Right atrium auricular region (tissue), 2 donors: ENCODE measurements at places on chromosomes 5 and 9. TPM values are rescaled to one million over a fixed set of nuclear protein-coding genes. Genes with fewer than 3 reads are reported as not detected.

DNA sequence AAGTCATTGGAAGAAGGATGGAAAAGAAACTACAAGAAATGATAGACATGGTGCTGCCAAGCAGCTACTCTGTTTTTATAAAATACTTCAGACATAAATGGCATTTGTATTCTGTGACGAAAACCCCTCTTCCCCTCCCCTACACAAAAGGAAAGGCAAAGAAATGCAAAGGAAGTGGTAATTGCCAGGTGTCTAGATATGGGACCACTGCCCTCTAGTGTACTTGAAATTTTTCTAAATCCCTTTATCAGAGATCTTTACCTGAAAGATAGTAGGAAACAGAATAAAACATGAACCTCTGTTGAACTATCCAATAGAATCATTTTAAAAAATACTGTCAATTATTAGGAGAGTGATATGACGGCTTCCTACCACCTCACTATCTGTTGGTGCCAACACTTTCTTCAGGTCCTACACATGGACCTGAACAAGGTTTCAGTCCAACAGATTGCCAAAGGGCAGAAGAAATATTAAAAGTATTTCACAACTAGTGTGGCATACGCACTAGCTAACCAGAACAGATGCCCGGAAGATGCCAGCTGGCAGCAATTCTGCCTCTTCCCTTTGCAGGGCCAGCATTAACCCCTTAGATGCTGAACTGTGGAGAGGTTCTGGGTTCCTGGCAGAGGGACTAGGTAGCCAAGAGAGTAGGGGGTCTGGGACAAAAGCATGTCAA, 104.1 kb downstream of the TSSK1B start:
- no peak for DNase-seq

DNA sequence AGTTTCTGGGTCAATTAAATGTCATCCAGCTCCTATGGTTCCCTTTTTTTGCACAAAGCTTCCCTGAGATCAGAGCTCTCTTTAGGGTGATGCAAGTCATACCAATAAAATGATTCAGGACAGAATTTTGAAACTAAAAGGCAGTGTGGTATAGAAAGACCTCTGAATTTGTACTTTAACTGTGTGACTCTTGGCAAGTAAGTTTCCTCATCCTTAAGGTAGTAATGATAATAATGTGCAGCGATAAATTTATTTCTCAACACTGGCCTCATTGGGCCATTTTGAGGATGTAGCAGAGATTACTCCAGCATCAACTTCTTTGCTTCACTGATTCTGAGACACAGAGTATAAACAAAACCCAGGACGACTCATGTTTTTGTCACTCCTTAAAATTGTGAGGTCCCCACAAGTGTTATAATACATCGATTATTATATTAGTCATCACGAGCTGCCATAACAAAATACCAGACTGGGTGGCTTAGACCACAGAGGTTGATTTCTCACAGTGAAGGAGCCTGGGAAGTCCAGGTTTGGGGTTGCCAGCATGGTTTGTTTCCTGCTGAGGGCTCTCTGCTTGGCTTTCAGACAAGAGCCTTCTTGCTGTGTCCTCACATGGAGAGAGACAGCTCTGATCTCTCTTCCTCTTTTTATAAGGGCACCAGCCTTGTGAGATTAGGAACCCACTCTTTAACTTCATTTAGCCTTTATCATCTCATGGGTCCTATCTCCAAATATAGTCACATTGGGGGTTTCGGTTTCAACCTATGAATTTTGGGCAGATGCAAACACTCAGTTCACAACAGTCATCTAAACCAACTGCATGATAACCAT, 293.0 kb downstream of the ZNF608 start:
- no peak for DNase-seq

GRCh38 chr5:136137497-136138220, 5.0 kb downstream of the SMAD5 start:
- DNase-seq = no peak

- DNase-seq = no peak
Observed at GRCh38 chr5:14414656-14415023, 167.0 kb upstream of the OTULINL start.

GRCh38 chr5:133456933-133457402, 155.4 kb downstream of the FSTL4 start:
- DNase-seq = no peak

DNA sequence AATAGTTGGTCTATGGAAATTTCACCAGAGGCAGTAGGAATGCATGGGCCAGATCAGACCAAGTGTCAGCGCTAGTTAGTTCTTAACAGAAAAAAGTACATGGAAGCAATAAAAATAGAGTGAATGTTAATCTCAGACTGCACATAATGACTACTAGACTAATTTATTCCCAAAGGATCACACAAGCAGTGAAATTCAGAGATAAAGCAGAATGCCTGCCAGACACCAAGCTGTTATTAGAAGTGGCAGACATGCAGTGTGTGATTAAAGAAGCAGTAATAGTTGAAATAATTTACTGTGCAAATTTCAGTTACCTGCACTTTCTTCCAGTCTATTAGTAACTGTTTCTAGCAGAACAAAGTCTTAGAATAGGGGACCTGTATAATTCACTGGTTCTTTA, 1024.2 kb downstream of the CDH9 start:
- DNase-seq = no peak

DNA sequence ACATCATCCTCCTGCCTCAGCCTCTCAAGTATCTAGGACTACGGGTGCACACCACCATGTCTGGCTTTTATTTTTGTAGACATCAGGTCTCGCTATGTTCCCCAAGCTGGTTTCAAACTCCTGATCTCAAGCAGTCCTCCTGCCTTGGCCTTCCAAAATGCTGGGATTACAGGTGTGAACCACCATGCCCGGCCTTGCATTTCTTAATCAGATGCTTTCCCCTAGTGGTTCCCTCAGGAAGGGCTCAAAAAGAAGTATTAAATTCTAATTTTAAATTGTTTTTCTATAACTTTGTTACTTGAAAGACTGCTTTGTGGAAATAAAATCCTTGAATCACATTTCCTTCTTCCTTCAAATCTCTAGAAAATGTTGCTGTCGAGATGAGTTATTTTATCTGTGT, 79.5 kb upstream of the ROR2 start:
- DNase-seq = no peak

- DNase-seq = no peak
Observed at GRCh38 chr5:108303611-108304010, 78.3 kb downstream of the FBXL17 start.

GRCh38 chr9:124520206-124520596, 13.0 kb upstream of the NR5A1 start:
- no peak for DNase-seq

GRCh38 chr5:158758675-158759074, 341.0 kb downstream of the EBF1 start:
- no peak for DNase-seq

GRCh38 chr9:135500525-135501260, at the start of gene MRPS2:
MRPS2 (plus strand) TSS chr9:135500682; CDS start chr9:135500711, 29 bp downstream.
- DNase-seq = peak; percentile 74

GRCh38 chr5:65805089-65805488, 83.1 kb downstream of the NLN start:
- no peak for DNase-seq

- DNase-seq = no peak
Observed at GRCh38 chr5:175551266-175551665, 72.9 kb downstream of the SFXN1 start.

GRCh38 chr9:72205513-72205912, 56.3 kb downstream of the GDA start:
- no peak for DNase-seq

DNA sequence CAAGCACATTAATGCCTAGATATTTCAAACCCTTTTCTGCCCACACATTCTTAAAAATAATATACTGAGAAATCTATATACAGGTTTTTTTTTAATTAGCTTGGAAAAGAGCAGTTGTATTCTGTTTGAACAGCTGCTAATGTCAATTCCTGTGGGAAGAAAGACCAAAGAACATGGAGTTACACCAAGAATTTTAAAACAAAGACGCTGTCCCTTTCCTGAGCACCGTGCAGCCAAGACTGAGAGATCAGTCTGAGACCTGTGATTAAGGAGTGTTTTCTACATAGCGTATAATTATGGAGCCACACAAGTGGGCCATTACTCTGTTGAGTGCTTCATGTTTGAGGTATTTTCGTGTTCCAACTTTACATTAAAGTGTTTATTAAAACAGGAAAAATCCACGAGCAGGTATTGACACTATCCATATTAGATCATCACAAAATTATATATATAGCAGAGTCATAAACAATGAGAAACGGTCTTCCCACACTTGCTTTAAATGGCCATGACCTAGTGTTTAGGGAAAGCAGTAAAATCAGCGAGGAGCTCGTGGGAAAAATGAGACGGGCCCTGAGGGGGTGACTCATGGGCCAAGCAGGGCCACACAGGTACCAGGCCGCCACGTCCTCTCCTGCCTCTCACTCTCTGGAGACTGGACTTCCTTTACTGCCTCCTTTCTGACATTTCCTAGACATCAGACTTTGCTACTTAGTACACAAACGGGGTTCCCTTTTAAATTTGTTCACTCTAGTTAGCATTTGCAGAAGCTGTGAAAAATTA, 153.1 kb upstream of the OTULINL start:
- no peak for DNase-seq

DNA sequence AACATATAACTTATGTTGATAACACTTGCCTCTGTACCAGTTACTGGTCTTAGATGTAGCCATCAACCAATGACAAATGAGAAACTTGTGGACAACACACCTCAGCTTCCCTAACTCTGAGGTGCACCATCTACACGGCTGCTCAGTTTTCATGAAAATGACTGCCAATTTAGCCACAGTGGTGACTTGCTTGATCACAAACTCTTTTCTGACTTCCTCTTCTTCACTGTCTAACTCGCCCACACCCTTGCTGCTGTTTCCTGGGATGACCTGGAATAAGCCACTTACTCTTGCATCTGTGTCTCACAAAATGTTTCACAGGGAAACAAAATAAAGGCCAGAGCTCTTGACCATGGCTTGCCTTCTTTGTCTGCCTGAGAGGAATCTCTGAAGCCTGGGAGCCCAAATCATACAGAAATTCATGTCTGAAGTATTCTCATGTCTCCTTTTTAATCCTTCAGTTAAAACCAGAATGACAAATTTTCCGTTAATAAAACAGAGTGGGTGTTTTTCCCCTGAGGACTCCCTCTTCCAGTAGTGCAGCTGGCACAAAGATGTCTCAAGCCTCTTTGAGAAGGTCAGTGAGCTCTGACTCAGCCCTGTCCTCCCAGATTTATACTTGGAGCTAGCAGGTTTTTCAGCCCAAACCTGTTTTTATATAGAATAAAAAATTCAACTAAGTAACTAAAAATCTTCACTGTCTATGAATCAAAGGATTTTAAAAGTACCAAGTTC, 126.5 kb upstream of the PAM start:
- DNase-seq = no peak

- no peak for DNase-seq
Observed at GRCh38 chr9:73807952-73808351, 656.3 kb downstream of the ANXA1 start.

DNA sequence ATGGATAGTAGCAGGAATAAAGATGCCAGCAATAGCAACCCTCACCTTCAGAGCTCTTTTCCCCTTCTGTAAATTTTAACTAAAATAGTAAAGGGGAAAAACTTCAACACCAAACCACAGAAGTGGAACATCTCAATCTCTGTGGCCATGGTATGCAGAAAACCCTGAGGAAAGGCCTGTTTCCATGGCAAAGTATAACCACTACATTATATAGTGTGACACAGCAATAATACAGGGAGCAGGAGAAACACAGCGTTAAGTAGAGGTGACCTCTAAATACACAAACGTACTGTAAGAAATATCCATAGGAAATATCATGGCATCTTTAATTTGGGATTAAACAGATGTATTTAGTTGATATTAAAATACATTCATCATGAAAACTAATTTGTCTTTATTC, 106.4 kb downstream of the SLC24A2 start:
- DNase-seq = no peak

- no peak for DNase-seq
Observed at GRCh38 chr5:122699201-122699600, 75.7 kb upstream of the SNX2 start.

DNA sequence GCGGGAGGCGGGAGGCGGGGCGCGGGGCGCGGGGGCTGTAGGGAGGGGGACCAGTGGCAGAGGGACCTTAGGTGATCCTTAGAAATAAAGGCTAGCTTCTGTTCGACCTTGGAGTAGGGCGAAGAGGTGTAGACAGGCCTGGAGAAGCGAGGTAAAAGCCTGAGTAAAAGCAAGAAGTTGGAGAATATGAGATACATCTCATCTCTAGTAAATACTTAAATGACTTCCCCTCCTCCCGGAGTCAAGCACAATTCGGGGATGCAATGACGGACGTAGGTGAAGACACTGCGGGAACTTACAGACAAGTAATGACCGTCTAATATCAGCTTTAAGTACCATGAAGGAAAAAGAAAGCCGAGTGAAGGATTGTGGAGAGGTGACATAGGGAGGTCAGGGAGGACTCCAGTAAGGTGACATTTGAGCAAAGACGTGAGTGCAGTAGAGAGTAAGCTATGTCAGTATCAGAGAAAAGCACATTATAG, 466 bp downstream of the SMC2 start:
- DNase-seq = no peak

DNA sequence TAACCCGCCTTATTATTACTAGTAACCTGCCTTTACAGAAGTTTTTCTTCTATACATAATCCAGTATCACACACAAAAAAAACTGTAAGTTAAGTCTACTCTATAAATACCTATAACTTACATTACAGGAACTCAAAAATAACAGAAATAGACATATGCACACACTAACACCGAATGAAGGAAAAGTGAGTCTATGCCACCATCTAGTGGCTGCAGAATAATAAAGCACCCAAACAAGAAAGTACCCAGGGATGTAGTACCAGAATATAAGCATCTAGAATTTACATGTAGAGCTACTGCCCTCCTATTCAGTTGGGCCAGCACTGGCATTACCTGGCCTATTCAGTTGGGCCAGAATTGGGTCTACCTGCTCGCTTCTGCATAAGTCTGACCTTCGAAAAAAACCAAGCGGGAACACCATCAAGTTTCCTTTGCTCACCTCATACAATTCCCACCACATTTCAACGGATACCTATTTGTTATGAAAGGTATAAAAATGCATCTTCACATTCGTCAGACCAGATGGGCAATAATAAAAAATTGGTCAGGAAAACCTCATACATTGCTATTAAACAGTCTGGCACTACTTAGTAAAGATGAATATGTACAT, 4.0 kb upstream of the NIPSNAP3A start:
- no peak for DNase-seq

Gene CTXN3
- not detected for total RNA-seq

Gene PIP5KL1
- 0.20 TPM for total RNA-seq

Gene WNT8A
- not detected for total RNA-seq

Gene OTP
- total RNA-seq = not detected

Gene NEUROG1
- total RNA-seq = not detected

Gene IL13
- not detected for total RNA-seq

Gene DNAJA1
- 74.9 TPM for total RNA-seq

Gene MYORG
- 7.4 TPM for total RNA-seq

Gene PCDHB15
- 5.3 TPM for total RNA-seq

Gene FBN2
- 1.1 TPM for total RNA-seq

Gene HEMGN
- total RNA-seq = 0.63 TPM
